ENCODE measurements at places on chromosomes 16 and 17. TPM values are rescaled to one million over a fixed set of nuclear protein-coding genes. Genes with fewer than 3 reads are reported as not detected.

CACNG5 gene
- not detected for polyA plus RNA-seq

DNA sequence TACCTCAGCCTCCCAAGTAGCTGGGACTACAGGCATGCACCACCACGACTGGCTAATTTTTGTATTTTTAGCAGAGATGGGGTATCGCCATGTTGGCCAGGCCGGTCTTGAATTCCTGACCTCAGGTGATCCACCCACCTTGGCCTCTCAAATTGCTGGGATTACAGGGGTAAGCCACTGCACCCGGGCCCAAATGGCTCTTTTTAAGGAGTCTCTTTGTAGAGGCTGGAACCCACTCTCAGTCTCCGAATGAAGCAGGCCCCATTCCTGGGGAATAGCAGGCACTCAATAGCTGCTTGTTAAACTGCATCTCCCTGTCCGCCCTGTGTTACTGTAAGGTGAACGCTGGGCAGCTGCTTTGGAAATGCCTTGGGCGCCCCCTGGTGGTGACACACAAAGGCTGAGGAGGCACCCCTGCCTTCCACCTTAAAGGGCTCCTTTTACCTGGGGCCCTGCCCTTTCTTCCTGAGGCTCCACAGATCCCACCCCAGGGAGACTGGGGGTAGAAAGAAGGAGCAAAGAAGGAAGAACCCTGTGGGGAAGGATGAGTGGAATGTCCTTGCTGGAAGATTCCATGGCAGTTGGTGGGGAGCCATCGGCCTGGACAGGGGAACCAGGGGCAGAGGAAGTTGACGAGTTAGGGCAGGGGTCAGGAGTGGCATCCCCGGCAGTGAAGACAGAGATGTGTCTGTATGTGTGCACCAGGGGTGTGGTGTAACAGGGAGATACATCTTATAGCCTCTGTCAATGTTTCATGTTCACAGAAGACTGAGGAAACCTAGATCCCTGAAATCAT lies 6.1 kb upstream of the SP2 start:
- peak; percentile 68 for DNase-seq

MSI2 gene
- 24.8 TPM for polyA plus RNA-seq

- DNase-seq: peak; percentile 42
Observed at GRCh38 chr17:79811011-79811867, 14.4 kb upstream of the CBX8 start.

ACE gene
- polyA plus RNA-seq: 8.3 TPM

All from muscle of back (tissue), 13 donors.